Fibroblast of the conjunctiva (primary cell): ENCODE measurements at places on chromosomes 11 and 22.
A peak's percentile ranks its signal among the peaks of the same experiment; 100 is the strongest.

- DNase-seq = no peak
These were observed 2.4 kb upstream of the CASP4 start for GRCh38 chr11:104970756-104971155.

DNA sequence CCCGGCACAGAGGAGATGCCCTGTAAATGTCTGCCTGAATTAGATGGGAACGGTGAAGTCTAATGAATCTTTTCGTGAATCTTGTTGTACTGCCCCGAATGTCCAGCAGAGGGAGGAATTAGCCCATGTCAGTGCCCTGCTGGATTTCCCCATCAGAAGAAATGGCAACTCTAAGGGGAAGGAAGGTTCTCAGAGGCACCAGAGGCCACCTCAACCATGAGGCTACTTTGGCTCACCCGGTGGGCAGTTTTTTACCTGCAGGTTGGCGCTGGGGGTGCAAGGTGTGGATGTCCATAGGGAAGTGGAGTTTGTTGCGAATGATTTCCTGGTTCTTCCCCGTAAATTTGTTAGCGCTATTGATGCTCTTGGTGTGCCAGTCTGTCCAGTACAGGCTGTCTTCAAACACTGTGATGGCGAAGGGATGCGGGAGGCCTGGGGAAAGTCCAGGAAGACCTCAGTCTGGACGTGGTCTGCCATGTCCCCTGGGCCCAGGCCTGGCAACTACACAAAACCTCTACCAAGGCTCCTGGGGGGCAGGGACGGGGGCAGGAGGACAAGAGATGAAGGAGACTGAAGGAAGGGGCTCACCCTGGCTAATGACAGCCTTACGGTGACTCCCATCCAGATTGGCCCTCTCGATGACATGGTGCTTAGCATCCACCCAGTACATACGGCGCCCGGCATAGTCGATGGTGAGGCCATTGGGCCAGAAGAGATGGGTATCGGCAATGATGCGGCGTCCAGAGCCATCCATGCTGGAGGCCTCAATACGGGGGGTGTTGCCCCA lies 28.5 kb downstream of the LRP4 start:
- peak; percentile 47 for DNase-seq

- DNase-seq = peak; percentile 3
These were observed 688 bp downstream of the PTS start for GRCh38 chr11:112226831-112227401.

DNA sequence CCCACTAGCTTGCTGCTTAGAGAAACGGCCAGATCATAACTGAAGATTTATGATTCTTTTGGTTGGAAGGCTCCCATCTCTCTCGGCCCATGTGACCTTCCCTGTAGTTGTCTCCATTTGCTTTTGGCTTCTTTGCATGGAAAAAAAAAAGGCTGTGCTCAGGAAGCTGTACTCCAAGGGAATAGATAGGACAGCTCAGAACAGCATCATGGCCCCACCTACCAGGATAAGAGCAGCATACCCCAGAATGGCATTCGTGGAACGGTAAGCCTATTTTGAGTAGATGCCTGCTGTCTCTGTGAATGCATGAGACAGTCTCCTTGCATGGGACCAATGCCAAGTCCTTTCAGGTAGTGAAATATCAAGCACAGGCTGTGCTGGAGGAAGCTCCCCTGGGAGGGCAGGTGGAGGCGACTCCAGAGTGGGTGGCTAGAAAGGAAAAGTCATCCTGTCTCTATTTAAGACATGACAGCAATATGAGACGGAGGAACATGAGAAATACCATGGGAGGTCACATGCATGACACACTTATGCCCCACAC lies 94.1 kb upstream of the AMOTL1 start:
- DNase-seq = no peak

DNA sequence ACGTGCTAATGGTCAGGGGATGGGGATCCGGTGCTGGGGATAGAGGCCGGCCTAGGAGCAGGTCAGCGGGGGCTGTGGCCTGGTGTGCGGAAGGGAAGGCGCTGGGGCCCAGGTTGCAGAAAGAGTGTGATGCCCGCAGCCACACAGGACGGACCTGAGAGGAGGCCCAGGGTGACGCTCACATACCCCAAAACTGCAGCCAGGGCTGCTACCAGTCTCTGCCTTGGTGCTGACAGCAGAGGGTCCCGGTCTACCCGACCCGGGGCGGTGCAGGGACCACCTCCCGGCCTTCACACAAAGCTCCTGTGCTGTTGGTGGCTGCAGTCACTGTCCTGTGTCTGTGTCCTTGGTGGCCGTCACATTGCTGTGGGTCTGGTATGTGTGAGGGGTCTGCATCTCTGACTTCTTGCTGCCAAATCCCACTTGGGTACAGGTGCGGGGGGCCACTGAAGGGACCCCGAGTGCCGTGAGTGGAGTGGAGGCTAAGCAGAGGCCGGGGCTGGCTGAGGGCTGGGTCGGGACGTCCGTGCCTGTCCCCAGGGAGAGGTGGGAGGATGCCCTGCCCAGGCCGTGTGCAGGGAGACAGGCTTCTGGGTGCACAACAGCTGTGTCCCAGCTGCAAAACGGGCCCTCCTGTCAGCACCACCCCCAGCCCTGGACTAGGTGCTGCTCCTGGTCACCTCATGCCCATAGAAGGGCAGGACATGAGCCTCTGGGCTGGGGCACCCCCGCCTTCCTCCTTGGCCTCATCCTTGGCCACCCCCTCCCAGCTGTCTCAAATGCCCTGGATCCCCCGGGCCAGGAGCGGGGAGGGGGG lies 1.5 kb downstream of the LSP1 start:
- DNase-seq = no peak

DNA sequence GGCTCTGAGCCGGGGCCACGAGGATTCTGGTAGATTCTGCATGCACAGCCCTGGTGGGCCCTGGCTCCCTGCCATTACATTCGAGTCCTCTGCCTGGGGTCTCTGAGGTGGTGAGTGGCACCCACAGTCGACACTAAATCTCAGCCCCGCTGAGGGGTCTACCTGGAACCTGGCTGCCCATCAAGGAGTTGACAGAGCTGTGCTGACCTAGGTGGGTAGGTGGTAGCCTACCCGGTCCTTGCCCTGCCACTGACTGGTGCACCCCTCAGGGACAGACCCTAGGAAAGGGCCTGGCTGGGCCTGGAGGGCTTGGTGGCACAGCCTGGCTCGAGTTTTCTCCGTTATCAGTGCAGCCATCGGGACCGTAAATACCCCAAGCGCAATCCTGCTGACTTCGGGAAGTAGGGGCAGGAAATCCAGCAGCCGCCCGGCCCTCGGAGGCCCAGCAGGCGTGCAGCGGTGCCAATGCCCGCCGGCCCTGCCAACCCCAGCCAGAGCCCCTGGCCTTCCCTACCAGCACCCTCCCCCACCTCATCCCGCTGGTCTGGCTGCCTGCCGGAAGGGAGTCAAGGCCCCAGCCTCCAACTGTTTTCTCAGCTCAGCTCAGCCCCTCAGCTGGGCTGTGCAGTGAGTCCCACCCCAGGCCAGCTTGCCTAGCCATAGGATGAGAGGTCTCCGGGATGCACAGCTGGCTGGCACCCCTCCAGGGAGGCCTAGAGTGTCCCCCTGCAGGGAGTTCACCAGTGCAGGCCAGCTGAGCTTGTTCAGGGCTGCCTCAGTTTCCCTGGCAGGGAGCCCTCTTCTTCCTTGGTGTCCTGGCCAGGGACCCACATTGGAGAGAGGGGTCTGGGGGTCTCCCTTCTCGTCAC lies 80.4 kb upstream of the KCNQ1OT1 start:
- no peak for DNase-seq

GRCh38 chr22:30790366-30790765 lies 95.7 kb downstream of the OSBP2 start:
- no peak for DNase-seq

- no peak for DNase-seq
These were observed 30.0 kb downstream of the PPP2R1B start for GRCh38 chr11:111736181-111736590.

GRCh38 chr22:23888615-23889401 lies 5.4 kb upstream of the MIF start:
- peak; percentile 10 for DNase-seq

DNA sequence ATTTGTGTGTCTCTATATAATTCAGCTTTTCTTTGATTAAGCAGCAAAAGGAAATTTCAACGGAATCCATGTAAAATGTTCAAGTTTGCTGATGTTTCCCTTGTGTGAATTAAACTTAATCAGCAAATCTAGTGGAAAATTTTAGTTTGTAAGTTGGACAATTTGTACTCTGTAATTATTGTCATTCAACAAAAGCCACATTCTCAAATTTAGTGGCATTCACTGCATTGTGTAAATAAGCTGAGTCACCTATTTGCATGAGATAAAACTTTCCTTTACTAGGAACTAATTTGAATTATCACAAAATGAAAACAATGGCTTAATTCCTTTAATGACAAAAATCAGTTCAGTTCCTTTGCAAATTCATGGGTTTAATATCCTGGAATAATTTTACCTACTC lies 784.2 kb upstream of the CCDC179 start:
- no peak for DNase-seq

DNA sequence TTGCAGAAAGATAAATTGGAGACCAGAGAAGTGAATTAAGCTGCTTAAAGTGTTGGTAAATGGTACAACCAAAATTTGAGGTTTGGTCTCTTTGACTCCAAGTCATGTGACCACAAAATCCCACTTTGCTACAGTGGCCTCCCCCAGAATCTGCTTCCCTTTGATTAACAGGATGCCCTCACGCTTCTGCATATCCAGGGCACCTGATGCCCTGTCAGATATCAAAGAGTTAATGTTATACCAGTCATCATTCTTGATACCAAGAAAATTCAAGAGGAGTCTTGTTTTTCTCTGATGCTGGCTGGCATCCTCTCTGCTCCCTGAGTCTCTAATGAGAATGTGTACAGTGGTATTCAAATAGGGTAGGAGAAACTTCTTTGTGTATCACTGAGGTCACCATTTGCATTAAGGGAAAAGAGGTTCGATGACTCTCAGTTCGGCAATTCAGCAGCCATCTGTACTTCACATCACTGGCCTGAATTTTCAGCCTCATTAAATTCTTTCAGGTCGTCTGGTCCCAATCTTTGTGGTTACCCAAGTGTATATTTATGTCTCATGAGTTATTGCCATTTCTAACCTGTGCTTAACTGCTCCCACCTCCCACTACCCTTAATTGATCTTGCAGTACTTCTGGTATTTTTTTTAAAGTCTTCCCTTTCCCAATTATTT lies 73.9 kb downstream of the BDNF start:
- DNase-seq = no peak

- DNase-seq = no peak
These were observed 509.9 kb upstream of the TENM4 start for GRCh38 chr11:79950741-79951140.

- DNase-seq = no peak
These were observed 1.8 kb upstream of the FAR1 start for GRCh38 chr11:13666708-13667107.
